Central memory CD4-positive, alpha-beta T cell (primary cell): ENCODE measurements at places on chromosomes 12 and 14.

- no peak for DNase-seq
These were observed 115.2 kb downstream of the C12orf75 start for GRCh38 chr12:105445649-105446048.

GRCh38 chr14:32950584-32950983, 11.9 kb downstream of the NPAS3 start:
- no peak for DNase-seq

DNA sequence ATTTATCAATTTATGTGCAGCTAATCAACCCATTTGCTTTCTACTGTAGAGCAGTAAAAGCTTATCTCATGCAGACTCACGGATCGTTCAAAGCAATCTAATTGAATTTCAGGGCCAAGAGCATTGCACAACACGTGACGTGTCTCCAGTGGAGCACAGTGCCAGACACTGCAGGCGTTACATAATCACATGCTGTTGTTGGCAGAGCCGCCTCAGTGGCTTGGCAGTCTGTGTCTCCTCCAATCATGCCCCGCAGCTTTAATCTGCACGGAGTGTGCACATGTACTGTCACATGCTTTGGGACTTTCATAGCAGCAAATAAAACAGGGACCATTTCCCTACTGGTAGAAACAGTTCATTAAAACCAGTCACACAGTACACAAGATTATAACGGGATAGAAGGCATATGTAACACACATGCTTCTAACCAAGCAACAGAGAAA, 309.3 kb downstream of the ITPR2 start:
- no peak for DNase-seq

GRCh38 chr14:61652526-61653262, 42.6 kb upstream of the HIF1A start:
- DNase-seq: no peak

- DNase-seq: no peak
These were observed 11.3 kb downstream of the SCARB1 start for GRCh38 chr12:124852329-124852831.

DNA sequence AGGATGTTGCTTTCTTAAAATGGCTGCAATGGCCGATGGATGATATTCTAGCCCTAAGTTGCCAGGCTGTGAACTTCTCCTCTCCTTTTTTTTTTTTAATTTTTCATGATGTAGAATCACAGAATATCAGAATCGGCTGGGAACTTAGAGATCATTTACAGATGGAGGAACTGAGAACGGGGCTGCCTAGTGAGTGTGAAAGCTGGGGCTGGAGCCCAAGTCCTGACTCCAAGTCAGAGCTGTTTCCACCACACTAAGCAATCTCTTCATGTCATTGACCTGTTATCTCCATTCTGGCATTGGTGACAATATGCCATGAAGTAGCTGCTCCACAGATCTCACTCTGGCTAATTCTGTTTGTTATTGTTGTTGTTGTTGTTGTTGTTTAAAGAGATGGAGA, 121.7 kb downstream of the SLC38A1 start:
- DNase-seq: no peak

DNA sequence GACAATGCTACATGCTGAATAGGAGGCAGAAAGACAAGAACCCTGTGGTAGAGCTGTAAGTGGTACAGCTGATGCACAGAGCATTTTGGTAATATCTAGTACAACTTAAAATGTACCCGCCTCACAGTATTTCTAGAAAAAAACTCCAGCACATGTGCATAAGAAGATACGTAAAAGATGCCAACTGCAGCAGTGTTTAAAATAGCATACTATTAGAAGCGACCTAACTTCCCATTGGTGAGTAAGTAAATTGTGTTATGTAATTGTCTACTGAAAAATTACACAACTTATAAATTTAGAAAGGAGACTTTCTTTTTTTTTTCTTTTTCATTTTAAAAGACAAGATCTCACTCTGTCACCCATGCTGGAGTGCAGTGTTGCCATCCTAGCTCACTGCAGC, 114.3 kb upstream of the CAND1 start:
- DNase-seq: no peak
